ENCODE measurements at places on chromosomes 3 and 15.

- no peak for DNase-seq
Measured at GRCh38 chr15:56339594-56339993, 25.6 kb upstream of the TEX9 start.

- DNase-seq, result no peak
Measured at GRCh38 chr3:49333091-49333490, 6.8 kb downstream of the USP4 start.

- no peak for DNase-seq
Measured at GRCh38 chr15:99320374-99321215, 69.3 kb downstream of the LRRC28 start.

DNA sequence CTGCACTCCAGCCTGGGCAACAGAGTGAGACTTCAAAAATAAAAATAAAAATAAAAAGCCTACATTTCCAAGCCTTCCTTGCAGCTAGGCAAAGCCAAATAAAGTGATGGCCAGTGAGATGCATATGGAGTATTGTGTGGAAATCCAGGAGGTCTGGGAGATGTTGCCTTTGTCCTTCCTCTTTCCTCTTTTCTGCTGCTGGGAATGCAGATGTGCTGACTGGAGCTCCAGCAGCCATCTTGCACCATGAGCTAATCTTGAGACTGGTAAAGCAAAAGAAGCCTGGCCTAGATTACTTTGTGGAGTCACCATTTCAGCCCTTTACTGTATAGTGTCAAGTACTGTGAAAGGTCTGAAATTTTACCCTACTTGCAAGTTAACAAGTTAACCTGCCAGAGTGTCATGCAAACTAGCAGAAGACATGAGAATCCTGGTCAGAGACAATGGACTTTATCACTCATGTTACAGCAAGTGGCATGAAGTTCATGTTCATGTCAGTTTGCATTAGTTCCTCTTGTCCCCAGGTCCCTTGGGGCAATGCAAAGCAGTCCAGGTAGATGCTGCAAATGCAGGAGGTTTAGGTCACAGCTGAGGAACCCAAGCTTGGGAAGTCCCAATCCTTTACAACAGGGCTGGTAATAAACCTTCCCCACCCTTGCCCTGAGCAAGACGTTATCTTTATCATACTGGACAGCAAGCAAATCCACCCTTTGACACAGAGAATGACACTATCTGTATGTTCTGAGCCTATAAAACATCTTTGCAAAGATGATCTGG, 103.1 kb downstream of the TLE3 start:
- DNase-seq, result no peak
